Activated naive CD4-positive, alpha-beta T cell (primary cell): ENCODE measurements at places on chromosomes 1 and 21.

DNA sequence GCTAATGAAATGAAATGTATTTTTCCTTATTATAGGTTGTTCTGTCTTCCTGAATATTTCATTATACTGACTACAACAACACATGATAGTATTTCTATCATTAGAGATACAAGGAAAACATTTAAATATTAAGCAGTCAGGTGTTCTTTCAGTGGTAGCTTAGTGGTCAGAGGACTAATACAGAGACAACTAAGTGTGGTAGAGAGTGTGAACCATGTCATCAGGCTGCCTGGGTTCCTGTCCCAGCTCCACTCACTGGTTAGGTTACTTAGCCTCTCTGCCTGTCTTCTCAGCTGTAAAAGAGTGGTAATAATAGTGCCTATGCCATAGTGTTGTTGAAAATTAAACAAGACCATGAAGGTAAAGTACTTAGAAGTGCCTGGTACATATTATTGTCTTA is 3.9 kb downstream of the UAP1 start:
- DNase-seq, result no peak

DNA sequence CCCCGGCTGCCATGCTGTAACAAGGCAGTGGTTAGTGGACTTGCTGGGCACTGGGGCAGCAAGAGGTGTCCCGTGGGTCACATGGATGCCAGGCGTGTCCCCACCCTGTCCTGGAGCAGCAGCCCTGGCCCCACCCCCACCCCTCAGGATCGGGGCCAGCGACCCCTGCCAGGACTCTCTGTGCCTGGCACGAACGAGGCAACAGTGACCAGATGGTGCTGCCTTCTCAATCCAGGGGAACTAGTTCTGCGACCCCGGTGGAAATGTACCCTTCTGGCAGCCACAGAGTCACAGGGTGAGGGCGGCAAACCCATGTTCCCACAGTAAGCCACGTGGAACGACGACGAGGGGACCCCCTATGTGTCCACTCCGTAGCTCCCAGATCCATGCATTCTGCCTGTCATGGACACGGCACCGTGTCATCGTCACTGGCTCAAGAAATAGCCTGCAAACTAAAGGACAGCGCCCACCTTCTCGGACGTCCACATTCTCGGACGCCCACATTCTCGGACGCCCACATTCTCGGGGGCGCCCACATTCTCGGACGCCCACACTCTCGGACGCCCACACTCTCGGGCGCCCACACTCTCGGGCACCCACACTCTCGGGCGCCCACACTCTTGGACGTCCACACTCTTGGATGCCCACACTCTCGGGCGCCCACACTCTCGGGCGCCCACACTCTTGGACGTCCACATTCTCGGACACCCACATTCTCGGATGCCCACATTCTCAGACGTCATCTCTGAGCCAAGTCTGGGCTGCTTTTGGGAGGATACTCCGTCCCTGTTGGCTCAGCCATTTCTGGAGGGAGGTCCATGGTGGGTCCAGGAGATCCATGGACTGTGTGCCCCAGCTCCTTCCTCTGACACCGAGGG is 19.6 kb upstream of the ACTRT2 start:
- no peak for DNase-seq

- no peak for DNase-seq
These were observed 39.7 kb upstream of the EXO1 start for GRCh38 chr1:241808265-241808664.

GRCh38 chr21:36553406-36553805 is 73.5 kb upstream of the CLDN14 start:
- no peak for DNase-seq

GRCh38 chr1:181206979-181207790 is 118.7 kb downstream of the IER5 start:
- no peak for DNase-seq
